ENCODE measurements at places on chromosomes 2 and 18. TPM values are rescaled to one million over a fixed set of nuclear protein-coding genes. Genes with fewer than 3 reads are reported as not detected.

DNA sequence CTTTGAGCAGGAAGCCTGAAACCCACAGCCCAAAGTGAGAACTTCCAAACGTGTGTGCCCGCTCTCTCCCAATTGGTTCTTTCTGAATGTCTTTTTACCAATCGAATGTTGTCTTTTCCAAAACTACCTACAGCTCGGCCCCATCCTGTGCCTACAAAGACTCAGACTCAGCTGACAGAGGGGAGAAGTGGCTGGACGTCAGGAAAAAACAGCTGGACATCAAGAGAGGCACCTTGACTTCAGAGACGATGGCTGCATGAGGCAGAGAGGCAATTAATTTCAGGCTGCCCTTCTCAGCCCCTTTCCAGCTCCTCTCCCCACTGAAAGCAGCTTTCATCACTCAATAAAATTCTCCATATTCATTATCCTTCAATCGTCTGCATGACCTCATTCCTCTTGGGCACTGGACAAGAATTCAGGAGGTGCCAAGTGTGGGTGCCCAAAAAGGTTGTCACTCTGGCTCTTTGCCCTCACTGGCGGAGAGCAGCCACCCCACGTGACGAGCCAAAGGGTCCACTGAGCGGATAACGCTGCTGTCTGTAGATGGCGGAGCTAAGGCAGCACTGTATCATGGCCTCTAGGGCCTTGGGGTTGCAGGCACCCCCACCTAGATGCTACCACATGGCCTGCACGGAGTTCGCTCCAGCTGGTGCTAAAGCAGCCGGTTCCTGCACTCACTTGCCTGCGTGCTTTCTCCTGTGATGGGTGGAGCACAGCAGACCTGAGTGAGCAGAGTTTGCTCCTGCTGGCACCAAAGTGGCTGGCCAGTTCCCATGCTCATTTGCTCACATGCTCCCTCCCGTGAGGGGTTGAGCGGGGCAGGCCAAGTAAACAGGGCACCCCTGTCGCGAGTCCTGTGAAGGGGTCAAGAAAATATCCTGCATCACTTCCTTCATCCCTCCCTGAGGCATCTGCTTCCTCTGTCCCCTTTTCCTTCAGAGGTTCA is 37.9 kb downstream of the FAM210A start:
- DNase-seq, result peak; percentile 45

GRCh38 chr2:199364153-199364552 is 93.6 kb downstream of the SATB2 start:
- no peak for DNase-seq

GRCh38 chr2:19866771-19867170 is 35.0 kb downstream of the TTC32 start:
- no peak for DNase-seq

Gene CDH19
- not detected for total RNA-seq

Gene GKN1
- not detected for total RNA-seq

DNA sequence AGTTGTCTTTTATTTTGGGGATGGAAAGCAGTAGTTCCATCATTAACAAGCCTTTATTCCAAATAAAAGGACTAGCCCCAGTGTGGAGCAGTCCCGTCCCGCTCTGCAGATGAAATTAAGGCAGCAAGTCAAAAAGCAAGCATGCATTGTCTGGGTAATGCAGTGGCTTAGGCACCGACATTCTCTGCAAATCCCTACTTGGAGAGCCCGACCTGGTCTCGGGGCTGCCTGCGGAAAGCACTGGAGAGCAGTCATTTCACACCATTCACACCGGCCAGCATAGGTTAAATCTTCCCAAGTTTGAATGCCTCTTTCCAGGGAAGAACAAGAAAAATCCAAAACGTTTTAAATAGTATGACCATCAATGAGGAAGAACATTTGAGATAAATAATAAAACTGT is 24.4 kb upstream of the RAB12 start:
- no peak for DNase-seq

GRCh38 chr2:148603562-148603920 is 41.0 kb upstream of the EPC2 start:
- peak; percentile 77 for DNase-seq

Gene SULT1C4
- total RNA-seq, result not detected
